ENCODE measurements at places on chromosomes 11 and 22.

DNA sequence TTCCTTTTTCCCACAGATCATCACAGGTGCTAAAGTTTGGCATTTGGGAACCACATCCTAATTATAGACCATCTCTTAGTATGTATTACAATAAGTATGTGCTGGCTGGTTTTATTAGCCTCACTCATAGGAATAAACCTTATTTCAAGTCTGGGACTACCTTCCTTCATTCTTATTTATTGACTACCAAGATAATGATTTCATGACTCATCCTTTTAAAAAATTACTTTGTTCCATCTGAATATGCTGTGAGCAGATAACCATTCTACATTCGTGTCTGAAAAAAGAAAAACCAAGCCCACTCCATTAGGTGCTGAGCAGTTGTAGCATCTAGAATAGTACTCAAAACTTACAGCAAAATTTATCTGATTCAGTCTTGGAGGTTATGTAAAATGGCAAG, 12.3 kb downstream of the TNRC6B start:
- DNase-seq = no peak

GRCh38 chr22:20843501-20843900, 15.1 kb downstream of the PI4KA start:
- DNase-seq = no peak

GRCh38 chr11:47641600-47642098, 710 bp downstream of the MTCH2 start:
- no peak for DNase-seq

- DNase-seq = no peak
Measured at GRCh38 chr11:13183094-13183825, 94.3 kb upstream of the BMAL1 start.

Data from T follicular helper cell (primary cell).